Stimulated activated CD8-positive, alpha-beta memory T cell treated with anti-CD3 and anti-CD28 coated beads, Interleukin-4, amount 100 ng/mL, for 1 hour (primary cell): ENCODE measurements at places on chromosomes 5 and 9.

DNA sequence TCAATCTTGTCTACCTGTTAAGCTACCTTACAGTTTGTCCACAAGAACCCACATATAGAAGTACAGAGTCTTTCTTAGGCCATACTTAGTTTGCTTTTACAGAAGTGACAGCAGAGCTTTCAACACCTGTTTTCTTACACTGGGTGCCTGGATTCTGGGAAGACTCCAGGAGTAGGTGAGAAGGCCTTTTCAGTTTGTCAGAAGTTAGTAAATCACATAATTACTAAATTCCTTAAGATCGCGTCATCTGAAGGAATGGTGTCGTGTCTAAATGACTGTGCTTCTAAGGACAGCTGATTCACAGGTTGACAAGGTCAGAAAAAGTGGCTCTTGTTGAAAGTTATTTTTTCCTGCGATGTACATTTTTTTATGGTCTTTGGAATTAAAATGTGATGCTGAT, 97.0 kb upstream of the FAM120A start:
- no peak for DNase-seq

DNA sequence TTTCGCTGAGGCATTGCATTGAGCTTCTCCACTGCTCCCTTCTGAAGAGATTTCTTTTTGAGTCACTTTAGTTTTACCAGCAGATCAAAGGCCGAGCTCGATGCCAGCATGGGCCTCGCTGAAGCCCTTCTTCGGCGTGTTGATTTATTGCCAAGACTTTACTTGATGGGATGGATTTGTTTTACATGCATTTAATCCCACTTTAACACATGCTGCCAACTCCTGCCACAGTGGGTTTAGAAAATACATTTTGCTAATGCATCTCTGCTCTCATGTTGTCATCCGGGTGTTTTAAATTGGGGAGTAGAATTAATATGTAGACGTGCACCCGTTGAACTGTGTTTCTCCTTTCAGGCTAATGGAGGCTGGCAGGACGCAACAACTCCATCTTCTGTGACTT, 218.3 kb downstream of the PBX3 start:
- no peak for DNase-seq

GRCh38 chr9:72839085-72839484, 113.8 kb downstream of the ALDH1A1 start:
- no peak for DNase-seq

DNA sequence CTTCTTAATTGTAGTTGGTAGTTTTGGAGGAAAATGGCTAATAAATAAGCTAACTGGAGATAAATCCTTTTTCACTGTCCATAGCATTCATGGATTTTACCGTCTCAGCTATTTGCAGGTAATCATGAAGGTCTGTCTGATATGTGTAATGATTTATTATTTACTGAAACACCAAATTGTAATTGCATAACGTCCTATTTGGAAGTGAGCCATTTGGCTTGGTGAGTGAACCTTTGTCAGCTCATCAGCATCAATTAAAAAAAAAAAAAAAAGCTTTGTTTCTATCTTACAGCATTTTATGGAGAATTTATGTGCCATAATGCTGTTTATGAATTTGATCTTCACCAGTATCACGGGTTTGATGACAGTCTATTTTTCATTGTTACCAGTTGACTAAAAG, 20.2 kb downstream of the RECK start:
- no peak for DNase-seq

GRCh38 chr9:91071184-91071990, 269.8 kb downstream of the SYK start:
- no peak for DNase-seq

DNA sequence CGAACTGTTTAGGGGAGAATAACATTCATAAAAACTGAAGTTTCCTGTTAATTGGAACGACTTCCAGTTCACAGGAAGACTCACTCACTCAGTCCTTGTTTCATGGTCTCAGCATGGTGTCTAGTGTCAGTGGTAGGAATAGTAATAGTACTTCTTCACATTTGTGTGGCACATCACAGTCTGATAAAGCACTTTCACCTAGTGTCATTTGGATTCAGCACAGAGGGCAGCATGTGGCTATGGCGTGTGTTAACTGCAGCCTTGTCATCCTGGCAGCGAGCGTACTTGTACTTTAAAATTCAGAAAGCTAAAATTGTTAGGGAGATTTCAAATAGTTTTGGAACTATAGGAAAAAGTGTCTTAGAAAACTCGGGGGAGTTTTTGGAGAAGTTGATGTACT, 72.4 kb downstream of the VCAN start:
- DNase-seq = no peak

DNA sequence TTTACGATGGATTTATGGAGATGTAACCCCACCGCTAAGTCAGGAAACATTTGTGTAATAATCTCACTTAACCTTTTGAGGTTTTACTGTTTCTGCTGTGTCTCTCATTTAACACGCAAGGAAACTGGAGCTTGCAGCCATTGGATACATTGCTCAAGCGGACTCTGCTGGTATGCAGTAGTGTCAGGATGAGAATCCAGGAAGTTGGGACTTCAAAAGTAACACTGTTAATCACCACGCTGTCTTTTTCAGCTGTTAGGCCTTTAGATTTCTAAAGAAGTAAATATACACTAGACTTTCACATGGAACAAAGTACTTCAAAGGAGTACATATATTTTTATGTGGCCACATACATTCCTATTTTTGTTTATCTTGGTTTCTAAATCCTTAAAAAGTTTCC, 114.7 kb downstream of the LPAR1 start:
- DNase-seq = no peak

DNA sequence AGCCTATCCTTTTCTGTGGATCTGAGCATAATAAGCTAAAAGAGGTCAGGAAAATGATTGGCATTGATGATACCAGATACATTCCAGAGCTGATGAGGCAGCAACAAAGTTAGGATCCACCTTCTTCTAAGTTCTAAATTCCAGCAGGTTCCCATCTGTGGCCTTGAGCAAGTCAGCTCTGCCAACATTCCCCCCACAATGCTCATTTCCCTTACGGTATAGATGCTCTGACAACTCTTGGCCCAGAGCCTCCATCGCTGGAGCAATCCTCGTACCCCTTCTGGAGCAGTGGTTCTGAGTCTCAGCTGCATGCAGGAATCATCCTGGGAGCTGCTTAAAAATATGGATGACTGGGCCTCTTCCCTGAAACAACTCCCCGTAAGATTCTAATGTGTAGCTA, 78.1 kb downstream of the MED27 start:
- DNase-seq = no peak

DNA sequence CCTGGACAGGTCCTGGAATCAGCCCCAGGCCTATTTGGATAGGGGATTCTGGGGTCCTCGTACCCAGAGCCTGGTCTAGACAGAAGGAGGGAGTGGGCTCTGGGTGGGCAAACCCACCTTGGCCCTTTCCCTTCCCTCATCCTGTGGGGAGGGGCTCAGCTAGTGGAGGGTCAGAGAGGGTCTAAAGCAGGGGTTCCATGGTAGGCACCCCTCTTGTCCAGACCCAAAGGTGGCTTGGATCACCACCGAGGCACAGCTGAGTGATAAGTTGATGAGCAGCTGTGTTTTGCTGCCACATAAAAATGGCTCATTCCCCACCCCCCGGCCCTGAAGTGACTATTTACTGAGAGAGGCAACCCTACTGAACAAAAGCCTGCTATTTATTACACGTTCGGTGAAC, 53.8 kb upstream of the KCNMB1 start:
- no peak for DNase-seq

GRCh38 chr5:16134204-16134603, 45.4 kb downstream of the MARCHF11 start:
- DNase-seq = no peak

DNA sequence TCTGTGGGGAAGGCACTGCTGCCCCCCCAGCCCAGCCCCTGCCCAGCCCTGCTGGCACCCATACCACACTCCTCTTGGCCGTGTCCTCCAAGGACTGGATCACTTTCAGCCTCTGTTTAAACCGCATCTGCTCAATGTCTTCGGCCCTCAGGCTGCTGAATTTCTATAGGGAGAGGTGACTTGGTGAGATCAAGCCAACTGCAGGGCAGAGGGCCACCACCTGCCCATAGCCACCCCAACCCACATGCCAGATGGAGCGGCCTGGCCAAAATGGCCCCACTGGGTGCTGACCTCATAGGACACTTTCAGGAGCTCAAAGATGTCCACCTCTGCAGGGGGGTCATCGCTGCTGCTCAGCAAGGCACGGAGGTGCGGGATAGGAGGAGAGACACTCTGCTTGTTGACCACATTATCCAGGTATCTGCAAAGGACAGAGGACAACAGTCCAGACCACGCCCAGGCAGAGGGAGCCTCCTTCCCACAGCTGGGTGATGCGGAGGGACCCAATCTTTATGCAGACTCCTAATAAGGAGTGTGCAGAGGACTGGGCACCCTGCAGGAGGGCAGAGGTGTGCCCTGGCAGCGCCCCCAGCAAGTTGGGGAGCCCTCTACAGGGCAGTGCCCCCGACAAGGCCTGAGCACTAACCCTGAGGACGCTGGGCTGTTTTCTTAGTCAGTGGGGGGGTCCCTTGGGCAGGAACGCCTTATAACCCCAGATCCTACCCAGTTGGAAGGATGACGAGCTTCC, 14.4 kb upstream of the MRNIP start:
- DNase-seq = no peak
